ENCODE measurements at places on chromosomes 7 and 10. TPM values are rescaled to one million over a fixed set of nuclear protein-coding genes. Genes with fewer than 3 reads are reported as not detected.

DNA sequence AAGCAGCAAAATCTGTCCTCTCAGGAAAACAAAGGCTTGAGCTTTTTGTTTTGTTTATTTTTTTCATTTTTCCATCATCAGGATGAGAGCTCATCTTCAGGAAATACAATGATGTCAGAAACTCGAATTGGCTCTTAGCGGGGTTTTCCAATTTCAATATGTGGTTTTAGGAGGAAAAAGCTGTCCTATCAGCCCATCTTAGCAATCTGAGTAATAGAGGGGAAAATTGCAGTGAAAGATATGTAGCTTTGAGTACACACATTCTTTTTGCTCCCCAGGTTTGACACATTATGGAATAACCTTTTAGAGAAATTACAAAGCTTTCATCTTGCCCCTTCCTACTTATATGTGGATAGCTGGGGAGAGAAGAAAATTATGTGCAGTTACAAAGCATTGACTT lies 113.6 kb upstream of the MYO3A start:
- no peaks in the 10 kb centered on the region for H3K4me1 ChIP-seq
- no peak overlapping the region for H3K4me3 ChIP-seq
- no peak for DNase-seq
- no peaks in the 10 kb centered on the region for H3K27me3 ChIP-seq
- H3K36me3 ChIP-seq = no peaks in the 10 kb centered on the region

The HMX3 gene
- total RNA-seq = 43.5 TPM

The DPYSL4 gene
- total RNA-seq = not detected

The FAM241B gene
- total RNA-seq = 7.3 TPM
